Globus pallidus (tissue), 1 donor: ENCODE measurements at places on chromosomes 7 and 10.

- no peak for DNase-seq
Measured at GRCh38 chr10:26981232-26981824, 119.0 kb downstream of the ANKRD26 start.

GRCh38 chr10:3496138-3496537 is 288.9 kb downstream of the KLF6 start:
- no peak for DNase-seq

- DNase-seq = no peak
Measured at GRCh38 chr7:70771451-70771850, 360.5 kb upstream of the GALNT17 start.

GRCh38 chr7:3540456-3541220 is 239.6 kb downstream of the SDK1 start:
- DNase-seq = no peak

GRCh38 chr10:23157239-23157681 is 34.9 kb upstream of the PTF1A start:
- DNase-seq = no peak

DNA sequence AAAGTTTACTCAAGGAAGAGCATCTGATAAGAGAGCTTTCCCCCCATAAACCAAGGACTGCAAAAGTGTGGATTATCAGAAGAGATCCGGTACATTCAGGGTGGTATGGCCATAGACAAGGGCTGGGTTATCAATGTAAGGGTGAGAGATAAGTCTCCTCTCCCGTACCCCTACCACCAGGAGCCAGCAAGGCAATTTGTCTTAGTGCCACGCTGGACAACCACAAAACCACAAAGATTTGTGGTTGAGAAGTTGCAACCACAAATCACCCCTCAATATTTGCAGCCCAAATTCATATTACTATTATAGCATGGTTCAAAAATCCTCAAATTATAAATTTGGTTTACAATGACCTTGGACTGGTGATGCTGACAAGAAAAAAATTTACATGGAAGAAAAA is 2.3 kb upstream of the ZSCAN25 start:
- DNase-seq = no peak

DNA sequence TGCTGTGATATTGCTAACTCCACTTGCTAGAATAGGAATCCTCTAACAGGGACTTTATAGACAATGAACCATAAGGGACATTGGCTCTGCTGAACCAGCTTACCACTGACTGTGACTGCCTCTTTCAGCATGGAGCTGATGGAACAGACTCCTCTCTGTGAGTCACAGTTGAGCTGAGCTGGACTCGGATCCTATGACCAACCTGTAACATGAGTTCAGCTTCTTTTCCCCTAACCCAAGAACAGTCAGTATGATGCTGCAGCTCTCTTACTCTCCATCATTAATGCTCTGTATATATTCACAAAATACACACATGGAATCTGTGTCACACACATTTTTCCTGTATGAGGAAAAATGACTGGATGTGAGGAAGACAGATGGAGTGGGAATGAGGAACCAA is 177.9 kb upstream of the BET1 start:
- DNase-seq = no peak

DNA sequence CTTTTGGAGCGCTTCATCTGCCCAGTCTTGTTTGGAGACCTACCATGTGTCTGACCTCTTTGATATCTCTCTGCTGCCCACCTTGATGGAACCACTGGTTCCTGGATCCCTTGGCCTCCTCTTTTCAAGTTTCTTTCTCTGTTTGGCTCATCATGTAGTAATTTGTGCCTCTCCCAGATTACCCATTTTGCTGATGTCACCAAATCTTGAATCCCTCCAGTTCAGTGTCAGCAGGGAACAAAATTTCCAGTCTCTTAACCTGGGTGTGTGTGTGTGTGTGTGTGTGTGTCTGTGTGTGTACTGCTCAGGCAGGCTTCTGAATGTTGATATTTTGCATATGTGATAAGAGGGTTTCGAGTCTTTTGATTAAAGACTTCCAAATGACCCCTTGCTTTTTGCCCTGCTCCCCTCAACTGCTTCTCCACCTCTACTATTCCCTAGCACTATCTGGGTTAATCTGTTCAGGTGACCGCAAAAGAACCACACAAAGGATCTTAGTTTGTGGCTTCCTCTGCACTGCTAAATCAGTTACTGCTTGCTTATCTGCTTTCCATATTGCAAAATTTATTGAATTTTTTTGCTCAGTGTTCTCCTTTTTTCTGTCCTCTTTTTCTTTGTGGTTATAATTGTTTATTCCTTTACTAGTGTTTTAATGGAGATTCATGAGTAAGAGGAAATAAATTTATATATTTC is 25.7 kb downstream of the MYO3A start:
- DNase-seq = no peak

GRCh38 chr7:102424787-102425218 is 8.6 kb upstream of the ORAI2 start:
- no peak for DNase-seq

GRCh38 chr7:44114586-44115310 is 8.6 kb downstream of the POLD2 start:
- peak; percentile 93 for DNase-seq

- no peak for DNase-seq
Measured at GRCh38 chr10:99522470-99523250, 10.1 kb upstream of the NKX2-3 start.

GRCh38 chr10:129978322-129978721 is 14.2 kb upstream of the EBF3 start:
- DNase-seq = no peak

DNA sequence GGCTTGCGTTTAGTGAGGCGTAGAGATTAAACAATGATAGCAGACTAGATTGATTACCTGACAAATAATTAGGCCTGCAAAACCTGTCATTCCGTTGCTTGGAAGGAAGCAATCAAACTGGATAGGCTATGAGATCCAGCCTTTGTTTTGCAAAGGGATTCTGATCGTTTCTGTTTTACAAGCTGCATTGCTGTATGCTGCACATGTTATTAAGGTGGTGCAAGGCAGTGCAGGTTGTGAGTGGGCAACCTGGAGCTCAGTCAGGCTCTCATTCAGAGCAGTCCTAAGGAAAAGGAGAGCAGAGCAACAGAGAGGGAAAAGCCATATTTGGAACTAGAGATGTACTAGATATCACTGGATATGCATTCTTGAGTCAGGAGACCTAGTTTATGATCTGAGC is 6.9 kb upstream of the NOBOX start:
- no peak for DNase-seq

GRCh38 chr7:8303904-8304528 is 42.0 kb upstream of the ICA1 start:
- DNase-seq = no peak

DNA sequence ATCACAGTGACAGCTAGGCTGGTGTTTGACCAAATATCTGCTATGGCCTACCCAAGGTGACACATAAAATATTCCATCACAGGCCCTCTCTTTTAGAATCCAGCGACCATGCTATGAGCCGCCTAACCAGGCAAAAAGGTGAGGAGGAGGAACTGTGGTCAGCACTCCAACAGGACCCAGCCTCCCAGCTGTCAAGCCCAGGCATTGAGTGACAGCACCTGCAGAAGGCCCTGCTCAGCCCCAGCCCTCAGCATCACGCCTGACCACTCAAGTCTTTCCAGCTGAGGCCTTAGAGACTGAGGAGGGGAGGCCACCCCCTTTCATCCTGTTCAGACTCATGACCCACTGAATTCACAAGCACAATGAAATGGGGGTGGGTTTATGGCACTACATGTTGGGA is 43.0 kb downstream of the CXCL12 start:
- DNase-seq = no peak

DNA sequence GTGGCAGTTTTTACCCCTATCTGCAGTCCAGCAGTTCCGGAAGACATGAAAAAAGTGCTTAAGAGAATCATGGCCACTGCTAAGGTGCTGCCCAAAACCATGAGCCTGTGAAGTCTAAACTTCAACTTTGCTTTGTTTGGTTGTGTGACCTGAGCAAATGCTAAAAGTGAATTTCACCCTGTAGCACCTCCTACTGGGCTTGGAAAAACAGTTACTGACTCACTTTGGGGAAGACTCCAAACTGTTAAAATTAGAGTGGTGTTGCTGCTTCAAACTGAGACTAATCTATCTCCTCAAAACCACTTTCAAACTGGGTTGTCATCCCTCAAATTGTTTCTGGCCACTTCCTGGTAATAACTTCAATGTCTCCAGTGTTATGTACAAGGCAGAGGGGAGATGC is 21.3 kb downstream of the MKX start:
- no peak for DNase-seq

DNA sequence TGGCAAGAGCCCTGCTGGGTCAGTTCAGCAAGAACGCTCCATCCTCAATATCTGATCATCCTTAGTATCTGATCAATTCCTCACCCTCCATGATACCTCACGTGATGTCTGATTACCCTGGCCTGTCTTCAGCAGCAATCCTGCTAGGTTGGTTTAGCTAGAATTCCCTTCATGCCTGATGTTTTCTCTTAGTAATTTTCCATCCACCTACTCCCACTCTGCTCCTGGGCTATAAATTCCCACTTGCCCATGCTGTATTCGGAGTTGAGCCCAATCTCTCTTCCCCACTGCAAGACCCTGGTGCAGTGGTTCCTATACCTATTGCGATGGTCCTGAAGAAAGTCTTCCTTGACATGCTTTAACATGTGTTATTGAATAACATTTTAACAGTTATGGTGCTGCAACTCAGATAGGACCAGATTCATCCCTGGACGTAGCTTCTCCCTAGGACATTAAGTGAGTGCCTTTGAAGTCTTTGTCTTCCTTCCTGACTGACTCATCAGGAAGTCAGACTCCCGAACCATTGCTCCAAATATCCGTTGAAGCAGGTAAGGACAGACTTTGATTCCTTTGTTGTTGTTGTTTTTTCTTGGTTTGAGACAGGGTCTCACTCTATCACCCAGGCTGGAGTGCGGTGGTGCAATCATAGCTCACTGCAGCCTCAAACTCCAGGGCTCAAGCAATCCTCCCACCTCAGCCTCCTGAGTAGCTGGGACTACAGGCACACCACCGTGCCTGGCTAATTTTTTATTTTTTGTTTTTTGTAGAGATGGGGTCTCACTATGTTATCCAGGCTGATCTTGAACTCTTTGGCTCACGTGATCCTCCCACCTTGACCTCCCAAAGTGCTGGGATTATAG is 29.4 kb upstream of the CLDN3 start:
- DNase-seq = no peak

DNA sequence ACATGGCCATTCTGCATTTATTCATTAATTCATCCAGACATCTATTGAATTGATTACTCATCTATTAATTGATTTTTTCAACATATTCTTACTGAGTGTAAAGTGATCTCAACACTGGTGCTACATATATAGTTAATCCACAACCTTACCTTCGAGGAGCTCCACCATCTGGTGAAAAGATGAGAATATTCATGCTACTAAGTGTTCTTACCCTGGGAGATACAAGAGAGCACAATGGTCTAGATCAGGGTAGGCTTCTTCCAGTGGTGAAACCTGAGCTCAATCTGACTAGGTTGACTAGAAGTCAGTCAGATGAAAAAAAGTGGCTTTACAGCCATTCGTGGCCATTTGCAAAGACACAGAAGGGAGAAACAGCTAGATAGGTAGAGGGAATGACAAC is 507.4 kb downstream of the ANKRD7 start:
- DNase-seq = no peak

- DNase-seq = no peak
Measured at GRCh38 chr10:26448706-26449435, 10.7 kb downstream of the APBB1IP start.
